ENCODE measurements at places on chromosomes 2 and 18.

DNA sequence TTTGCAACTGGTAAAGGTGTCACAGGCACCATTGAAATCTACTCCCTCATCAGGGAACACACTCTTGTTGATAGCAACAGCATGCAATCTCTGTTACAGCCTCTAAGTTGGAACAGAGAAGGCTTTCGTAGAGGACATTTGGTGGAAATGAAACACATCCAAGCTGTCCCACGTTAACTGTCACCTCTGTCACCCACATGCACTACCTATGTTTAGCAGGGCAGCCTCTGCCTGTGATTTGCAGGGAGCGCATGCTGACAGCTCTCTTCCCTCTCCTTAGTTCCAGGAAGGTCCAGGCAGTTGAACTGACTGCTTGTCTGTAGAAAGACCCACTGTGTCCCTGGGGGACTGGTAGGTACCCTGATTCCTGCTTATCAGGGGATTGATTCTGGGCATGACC, 306.8 kb downstream of the GBX2 start:
- DNase-seq = no peak

- no peak for DNase-seq
Measured at GRCh38 chr2:144580521-144581161, 60.7 kb upstream of the ZEB2 start.

GRCh38 chr2:60818272-60818671, 62.2 kb downstream of the PAPOLG start:
- peak; percentile 27 for DNase-seq

GRCh38 chr2:134782107-134782506, 56.3 kb upstream of the ACMSD start:
- no peak for DNase-seq

All from CD4-positive, alpha-beta T cell treated with Interleukin-15 for 4 hours (primary cell).